Activated CD8-positive, alpha-beta memory T cell treated with anti-CD3 and anti-CD28 coated beads, Interleukin-2, amount 50 U/mL, for 4 hours (primary cell): ENCODE measurements at places on chromosomes 13 and 19.

GRCh38 chr13:99344610-99345208 lies 37.5 kb upstream of the GPR183 start:
- DNase-seq, result no peak

DNA sequence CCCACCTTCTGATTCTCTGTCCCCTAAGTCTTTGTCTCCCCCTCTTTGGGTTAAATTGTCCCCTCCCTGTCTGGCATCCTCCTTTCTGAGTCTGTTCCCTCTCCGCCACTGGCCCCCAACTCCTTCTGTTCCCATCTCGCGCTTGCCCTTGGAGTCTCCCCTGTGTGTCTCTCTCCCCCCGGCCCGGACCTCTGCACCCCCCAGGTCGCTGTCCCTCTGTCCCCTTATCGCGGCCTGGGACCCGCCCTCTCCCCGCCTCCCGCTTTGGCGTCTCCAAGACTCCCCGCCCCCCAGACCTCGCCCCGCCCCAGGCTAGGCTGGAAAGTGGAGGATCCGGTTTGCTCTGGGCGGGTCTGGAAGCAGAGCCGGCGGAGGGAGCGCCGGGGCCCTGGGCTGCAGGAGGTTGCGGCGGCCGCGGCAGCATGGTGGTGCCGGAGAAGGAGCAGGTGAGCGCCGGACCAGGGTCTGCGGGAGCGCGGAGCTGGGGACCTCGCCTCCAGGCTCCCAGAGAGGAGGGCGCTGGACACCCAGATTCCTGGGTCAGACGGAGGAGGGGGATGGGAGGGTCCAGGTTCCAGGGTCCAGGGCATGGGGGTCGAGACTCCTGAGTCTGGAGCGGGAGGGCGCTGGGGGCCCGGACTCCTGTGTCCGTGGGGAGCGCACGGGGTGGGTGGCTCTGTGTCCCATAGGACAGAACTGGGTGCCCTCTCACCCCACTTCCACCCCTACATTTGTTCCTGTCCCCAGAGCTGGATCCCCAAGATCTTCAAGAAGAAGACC lies at the start of gene TRPM4:
Gene TRPM4, plus strand, starts transcription at position 348 of the 780 bp plus-strand sequence. Its CDS starts 75 bp downstream, at position 423.
- peak; percentile 37 for DNase-seq

GRCh38 chr19:56314018-56314380 lies 640 bp downstream of the ZSCAN5A start:
- no peak for DNase-seq

DNA sequence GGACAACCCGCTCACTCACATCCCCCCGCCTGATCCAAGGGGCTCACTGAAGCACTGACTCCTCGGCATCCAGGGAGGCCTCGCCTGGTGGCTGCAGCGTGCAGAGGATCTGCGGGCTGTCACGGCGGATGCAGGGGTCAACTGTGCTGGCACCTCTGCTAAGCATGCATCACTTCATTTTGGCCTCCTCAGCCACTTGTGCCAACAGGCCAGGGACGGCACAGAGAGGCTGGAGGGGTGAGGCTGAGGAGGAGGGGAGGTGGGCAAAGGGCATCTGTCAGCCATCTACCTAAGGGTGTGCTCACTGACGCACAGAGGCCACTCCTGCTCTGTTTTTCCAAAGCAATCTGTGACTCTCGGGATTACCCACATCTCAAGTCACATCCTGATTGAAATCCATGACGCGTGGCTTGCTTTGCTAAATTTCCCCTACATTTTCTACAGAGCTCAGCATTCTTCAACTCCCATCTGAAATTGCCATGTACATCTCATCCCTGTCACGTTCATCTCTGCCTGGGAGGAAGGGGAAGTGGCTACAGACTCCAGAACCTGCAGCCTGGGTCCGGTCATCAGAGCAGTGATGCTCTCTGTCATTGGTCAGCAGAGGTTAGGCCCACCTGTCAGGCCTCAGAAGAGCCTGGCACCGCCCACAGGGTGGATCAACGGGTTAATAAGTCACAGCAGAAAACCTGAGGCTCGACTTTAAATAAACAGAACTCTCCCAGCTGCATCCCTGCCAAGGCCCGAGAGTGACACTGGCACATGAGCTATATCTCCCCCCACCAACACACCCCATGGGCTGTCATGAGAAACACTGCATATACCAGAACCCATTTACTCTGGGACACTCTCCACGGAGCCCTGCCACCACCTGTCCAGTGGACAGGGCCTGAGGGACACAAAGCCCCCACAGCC lies 17.6 kb downstream of the ELL start:
- no peak for DNase-seq

- DNase-seq, result no peak
These were observed 171.7 kb downstream of the LACC1 start for GRCh38 chr13:44051405-44051804.

- DNase-seq, result no peak
These were observed 31.8 kb downstream of the RAB20 start for GRCh38 chr13:110529522-110530311.

DNA sequence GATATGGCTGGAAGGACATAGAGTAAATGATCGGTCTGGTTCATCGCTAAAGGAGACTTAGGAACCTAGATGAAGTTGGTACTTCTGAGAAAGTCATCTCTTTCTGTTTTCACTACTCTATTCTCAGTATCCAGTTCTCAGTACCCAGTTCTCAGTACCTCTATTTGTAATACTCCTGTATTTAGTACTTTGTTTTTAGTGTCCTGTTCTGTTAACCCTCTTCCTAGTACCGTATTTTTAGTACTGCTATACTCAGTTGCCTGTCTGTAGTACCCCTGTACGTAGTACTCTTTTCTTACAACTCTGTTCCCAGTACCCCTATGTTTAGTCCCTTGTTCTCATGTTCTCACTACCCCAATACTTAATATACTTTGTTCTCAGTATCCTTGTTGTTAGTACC lies 1.2 kb downstream of the RFXAP start:
- DNase-seq, result no peak

DNA sequence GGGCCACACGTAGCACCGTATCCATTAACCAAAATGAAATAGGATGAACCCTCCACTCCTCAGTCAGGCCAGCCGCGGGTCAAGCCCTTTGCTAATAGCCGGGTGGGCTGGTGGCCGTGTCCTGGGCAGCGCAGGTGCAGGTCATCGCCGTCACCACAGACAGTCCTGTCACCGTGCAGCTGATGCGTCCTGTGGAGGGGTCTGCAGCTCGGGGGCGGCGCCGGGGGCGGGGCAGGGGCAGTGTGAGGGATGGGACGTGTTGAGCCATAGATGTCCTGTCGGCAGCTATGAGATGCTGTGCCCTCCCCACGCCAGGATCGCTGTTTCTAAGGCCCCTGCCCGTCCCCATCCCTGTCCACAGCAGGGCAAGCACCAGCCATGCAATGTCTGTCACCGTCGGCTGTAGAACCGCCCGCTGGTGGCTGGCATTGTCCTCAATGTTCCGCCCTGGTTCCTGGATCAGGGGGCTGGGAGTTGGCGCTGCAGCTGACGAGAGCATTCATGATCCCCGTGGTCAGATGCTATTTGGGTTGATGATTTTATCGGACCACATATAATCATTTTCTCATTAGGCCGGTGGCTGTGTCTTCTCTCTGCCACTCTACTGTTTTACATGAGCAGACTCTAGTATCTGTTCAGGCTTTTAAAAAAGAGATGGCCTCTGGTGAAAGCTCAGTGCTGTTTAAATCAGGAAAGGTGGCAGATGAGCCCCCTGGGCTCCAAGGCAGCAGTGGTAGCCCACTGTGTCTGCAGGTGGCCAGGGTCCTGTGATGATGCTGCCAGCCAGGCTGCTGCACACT lies 126.1 kb downstream of the KDM4B start:
- DNase-seq, result no peak

- no peak for DNase-seq
These were observed 20.5 kb downstream of the ZNF114 start for GRCh38 chr19:48290401-48290770.

DNA sequence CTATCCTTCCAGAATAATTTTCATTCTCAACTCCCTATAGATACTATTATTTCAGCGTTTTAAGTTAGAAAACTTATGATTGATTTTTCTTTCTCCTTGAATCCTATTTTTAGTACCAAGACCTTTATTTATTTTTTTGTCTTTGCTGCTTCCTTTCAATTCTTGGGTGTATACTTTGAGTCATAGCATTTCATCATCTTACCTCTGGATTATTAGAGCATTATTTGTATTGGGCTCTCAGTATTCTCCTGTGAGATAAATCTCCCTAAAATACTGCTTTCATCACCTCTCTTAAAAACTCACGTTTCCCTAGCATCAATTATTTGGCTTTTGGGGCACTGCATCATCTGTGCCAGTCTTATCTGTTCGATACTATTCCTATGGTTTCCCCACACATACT lies 222.8 kb downstream of the POSTN start:
- DNase-seq, result no peak

DNA sequence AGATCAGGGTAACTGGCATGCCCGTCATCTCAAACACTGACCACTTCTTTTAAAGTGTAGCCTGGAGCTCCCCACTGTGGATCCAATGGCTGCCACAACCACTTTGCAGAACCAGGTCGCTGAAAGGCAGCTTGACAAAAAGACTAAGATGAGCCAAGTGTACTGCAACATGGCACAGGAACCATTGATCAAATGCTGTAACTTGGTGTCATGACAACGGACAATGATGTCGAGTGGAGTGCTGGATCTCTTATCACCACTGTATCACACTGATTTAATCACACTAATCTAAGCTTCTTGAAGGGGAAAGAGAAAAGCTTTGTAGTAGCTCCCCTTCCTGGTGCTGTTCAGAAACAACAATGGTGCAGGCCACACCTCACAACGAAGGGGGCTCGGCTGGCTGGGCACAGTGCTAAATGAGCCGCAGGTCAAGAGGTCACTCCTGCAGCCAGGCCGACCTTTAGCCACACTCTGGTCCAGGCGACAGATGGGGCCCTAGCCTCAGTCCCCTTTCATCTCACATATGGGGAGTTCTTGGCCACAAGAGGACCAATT lies 2.2 kb upstream of the TNFRSF19 start:
- no peak for DNase-seq

DNA sequence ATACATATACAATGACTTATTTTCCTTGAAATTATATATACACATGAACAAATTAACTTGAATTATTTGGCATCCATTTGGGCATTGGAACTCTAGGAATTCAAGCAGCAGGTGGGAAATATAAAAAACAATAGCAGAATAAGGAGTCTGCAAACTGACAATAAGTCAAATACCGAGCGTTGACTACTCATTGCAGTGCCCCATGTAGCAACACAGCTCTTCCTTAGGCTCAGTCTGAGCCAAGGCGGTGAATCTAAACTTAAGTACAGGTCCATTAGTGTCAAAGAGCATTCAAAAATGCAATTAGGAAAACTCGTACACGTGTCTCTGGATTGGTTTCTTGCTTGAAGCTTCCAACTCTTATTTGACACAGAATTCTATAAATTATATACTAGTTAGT lies 462.5 kb upstream of the KLF12 start:
- DNase-seq, result no peak

GRCh38 chr19:7500811-7501450 lies 12.1 kb upstream of the PEX11G start:
- no peak for DNase-seq

DNA sequence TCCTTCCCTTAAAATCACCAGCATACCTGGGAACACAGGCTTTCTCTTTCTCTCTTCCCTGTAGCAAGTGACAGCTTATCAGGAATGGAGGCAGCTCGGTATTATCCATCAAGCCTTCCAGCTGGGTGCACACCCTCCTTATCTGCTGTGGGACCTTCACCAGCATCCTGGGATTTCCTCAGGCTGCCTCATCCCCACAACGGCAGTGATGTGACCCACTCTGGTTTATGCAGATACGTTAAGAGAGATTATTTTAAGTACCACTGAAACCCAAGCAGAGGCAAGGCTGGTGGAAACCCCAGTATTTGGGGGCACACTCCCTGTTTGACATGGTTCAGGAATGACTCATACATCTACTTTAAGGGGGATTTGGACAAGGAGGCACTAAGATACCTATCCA lies 192.1 kb downstream of the TM9SF2 start:
- DNase-seq, result no peak

GRCh38 chr13:101499406-101499805 lies 46.9 kb downstream of the ITGBL1 start:
- DNase-seq, result no peak

- no peak for DNase-seq
These were observed 265.7 kb downstream of the ZNF536 start for GRCh38 chr19:30637926-30638325.

DNA sequence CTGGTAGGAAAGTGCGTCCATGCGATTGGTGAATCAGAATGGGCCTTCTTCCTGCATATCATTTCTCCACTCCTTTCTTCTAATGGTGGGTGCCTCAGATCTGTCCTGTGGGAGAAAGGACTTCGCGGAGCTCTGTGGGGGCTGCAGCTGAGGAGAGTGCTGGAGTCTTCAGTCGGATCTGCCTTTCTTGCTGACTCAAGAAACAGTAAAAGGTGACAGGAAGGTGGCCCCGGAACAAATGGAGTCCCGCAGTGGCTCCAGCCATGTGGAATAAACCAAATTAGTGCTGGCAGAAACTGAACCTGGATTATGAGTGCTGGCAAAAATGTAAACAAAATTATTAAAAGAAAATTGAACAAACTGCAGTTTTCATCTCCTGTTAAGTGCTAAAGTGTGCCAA lies 15.1 kb upstream of the GAS6 start:
- DNase-seq, result no peak

DNA sequence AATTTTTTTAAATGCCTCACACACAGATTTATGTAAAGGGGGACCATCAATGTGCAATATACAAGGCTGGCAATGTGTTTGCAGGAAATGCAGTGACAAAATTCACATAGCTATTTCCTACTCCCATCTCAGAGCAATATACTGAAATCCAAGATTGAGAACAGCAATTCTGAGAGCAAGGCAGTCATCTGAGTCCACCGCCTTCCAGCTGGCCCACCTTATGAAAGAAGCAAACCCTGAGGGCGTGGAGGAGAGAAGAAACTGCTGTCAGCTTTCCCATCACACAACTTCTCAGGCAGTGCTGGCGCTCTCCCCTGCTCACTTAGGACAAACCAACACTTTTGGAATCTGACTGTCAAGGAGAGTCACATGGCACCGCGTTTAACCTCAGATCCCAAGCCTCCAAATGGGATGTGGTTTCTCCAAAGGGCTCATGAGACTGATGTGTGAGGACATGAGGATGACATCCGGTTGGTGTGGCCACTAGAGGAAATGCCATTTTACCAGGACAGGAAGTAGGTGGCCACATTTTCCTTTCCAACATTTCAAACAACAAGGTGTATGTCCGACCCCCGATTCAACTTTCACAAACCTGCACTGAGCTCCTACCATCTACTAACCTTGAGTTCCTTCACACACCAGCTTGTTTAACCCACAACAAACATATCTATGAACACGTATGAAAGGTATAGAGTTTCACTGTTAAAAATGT lies 3.7 kb upstream of the DOCK9 start:
- no peak for DNase-seq

- no peak for DNase-seq
These were observed 19.4 kb upstream of the GSX1 start for GRCh38 chr13:27772651-27773425.

- DNase-seq, result no peak
These were observed 416.3 kb downstream of the LIG4 start for GRCh38 chr13:107799001-107799400.

DNA sequence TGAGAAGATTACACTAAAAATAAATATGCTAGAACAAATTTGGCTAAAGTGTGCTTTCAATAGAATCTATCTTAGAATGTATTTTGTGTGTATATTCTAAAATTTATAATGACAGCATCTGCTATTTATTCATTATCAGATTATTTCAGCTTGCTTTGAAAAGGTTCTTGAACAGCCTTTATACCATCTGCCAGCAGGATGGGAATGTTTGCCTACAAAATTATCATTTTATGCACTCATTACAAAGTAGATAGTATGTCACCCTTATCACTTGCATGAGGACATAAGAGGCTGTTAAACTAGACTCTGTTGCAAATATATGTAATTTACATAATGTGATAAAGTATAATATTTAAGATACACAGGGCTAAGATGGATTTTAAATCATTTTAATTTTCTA lies 1286.9 kb upstream of the PCDH20 start:
- DNase-seq, result no peak
